RPMI8226 (cell line): ENCODE measurements at places on chromosomes 3 and 15.

DNA sequence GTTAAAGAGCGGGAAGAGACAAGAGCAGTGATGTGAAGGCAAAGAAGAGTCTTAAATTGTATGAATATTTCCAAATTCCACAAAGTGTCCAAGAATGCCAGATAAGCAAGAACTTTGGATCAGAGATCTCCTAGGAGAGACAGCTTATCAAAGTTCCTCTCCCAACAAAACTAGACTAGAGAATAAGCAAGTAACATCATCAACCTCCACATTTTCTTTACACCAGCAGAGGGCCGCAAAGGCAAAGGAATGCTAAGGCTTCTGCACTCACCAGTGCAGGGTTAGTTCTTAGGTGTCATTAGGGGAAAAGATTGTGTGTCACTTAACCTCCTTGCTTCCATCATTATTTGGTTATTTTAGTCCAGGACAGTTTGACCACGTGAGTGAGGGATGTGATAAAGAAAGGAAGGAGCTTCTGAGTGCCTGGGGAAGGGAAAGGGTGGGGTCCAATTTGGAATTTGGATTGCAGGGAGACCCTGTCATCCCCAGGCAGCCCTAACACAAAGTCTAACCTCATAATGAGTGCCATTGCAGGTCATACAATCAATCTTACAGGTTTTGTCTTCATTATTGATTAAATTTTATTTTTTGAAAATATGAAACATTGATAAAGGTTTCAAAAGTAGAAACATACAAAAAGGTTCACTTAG, 7.5 kb upstream of the CMTM6 start:
- DNase-seq: peak; percentile 76

DNA sequence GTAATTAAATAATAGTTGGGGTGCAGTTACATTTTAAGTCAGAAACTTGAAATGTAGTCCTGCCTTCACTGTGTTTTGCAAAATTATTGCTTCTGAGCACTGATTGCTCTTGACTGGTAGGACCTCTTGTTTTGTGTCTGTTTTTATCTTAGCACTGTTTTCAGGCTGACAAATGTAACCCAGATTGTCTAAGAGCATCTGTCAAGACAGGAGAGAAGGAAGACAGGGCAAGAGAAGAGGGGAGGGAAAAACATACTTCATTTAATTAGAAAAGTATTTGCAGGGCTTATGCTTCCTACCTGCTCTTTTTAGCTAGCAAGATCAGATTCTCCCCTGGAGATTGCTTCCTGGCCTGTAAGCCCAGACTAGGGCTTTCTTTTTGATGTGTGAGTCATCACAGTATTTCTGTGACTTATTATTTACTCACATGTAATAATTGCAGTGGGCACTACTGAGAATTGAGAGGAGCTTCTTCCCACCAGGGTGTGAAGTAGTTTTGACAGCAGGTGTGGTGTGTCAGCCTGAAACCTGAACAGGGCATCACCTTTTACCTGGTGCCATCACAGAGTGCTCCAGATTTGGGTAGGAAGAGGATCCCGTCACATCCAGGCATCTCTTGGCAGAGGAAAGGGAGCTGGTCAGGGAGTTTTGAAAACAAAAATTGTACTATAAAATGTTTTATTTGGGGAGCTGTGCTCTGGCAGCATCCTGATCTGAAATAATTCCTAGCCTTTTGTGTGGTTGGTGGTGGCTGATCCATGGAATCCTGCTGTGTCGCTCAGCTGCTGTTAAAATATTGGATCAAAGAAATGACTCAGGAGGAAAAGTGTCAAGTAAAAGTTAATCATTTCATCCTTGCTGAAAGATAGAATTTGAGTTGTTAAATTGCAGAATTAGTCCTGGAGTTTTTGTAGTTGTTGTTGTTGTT, 98.2 kb downstream of the TMEM108 start:
- no peak for DNase-seq

GRCh38 chr3:194269610-194270145, 81.5 kb downstream of the CPN2 start:
- no peak for DNase-seq

DNA sequence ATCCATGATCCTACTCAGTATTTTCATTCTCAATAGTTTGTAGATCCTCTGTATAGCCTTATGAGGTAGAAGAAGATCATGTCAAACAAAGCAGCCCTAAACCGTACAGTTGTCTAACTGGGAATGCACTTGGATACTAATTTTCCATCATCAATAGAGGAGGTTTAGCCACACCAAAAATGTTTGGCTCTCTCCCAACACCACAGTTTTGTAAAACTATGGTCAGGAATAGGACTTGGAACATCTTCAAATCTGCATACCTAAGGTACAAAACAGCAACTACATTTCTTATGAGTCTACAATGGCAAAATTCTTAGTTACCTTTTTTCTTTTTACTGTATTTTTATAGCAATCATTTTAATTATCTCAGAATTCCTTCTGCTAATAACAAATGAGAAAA, 1001.6 kb downstream of the ROBO2 start:
- no peak for DNase-seq
